ENCODE measurements at places on chromosomes 11 and 22.

- DNase-seq: no peak
These were observed 82.1 kb downstream of the KCNQ1 start for GRCh38 chr11:2526808-2527381.

DNA sequence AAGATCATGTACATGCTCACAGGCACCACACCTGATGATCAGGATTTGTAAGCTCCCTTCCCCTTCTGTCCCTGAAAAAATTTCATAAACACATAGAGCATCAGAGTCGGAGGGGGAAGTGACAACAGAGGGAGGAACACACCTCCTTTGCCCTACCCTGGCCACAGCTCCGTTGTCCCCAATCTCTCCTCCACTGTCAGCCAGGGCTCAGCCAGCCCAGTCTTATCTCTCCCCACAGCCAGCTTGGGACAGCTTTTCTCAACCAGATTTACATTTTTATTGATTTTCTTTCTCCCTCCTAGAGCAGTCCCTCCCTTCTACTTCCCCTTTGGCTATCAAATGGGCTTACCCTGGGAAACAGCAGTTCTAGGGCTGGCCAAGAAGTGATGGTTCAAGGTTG, 32.1 kb upstream of the TPBGL start:
- DNase-seq: no peak

DNA sequence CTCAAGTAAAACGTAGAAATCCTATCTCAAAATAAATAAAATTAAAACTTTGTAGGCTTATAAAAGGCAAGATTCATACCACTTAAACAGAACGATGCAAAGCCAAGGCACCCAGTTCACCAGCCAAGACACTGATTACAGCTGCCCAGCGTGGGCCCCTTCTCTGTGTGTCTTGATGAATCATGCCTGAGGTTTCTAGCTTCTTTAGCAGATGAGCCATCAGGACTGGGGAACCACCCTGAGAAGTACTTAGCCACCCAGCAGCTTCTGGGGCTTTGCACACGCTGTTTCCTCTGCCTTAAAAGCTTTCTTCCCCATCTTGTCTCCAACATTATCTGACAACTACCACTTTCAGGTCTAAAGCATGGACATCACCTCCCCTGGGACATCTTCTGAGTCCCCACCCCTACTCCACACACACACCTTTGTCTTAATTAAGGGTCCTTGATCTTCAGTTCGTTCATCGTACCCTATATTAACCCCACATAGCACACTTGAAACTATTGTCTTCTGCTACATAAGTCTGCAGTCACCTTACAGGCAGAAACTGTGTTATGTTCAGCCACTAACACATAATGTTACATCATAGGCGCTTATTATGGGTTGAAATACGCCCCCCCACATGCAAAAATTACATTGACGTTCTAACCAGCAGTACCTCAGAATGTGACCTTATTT, 8.7 kb upstream of the LAYN start:
- no peak for DNase-seq

DNA sequence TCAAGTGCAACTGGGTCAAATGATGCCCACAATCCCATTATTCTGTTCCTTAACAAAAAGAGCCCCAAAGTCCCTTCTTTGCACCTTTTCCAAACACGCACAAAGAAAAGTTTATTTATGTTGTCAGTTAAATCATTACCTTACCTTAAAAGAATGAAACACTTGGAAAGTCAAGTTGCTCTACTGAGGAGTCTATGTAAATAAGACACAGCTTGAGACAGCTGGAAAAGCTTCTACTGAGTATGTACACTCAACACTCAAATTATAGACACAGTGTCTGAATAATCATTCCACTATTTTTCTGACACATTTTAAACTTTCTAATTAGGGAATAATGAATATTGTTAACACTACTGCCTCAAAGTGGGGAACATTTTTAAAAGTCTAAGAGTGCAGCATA, 21.6 kb upstream of the PHLDA2 start:
- no peak for DNase-seq

DNA sequence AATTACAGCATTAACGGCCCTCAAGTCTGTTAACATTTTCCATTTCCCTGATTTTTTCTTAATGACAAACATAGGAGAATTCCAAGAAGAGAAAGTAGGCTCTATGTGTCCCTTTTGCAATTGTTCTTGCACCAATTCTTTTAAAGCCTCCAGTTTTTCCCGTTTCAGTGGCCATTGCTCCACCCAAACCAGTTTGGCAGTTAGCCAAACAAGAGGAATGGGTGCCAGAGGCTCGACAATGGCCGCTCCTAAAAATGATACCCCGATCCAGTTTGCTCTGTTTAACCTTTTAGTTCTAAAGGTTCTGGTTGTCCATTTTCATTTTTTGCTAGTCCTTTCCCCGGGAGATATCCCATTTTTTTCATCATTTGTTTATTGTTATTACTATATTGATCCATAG, 6.7 kb upstream of the DNAJB13 start:
- no peak for DNase-seq

- DNase-seq: no peak
These were observed 8.0 kb upstream of the NUP160 start for GRCh38 chr11:47856186-47856585.

GRCh38 chr11:118696673-118697226, 17.3 kb upstream of the TREH start:
- DNase-seq: no peak

DNA sequence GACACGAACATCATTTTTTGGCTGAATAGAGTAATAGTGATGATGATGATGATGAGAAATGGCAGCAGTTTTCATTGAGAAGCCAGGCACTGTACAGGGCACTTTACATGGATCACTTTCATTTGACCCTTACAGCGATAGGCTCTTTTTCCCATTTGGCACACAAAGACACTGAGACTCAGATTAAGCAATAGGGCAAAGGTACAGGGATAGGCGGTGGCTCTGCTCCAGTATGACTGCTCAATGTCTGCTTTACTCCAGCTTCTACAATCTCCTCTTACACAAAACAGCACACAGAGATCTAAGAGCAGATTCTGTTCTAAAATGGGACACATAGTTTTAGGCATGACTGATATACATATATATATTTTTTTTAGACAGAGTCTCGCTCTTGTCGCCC, 40.6 kb downstream of the MPPED2 start:
- no peak for DNase-seq

- no peak for DNase-seq
These were observed 17.5 kb downstream of the GLB1L2 start for GRCh38 chr11:134349109-134349801.

DNA sequence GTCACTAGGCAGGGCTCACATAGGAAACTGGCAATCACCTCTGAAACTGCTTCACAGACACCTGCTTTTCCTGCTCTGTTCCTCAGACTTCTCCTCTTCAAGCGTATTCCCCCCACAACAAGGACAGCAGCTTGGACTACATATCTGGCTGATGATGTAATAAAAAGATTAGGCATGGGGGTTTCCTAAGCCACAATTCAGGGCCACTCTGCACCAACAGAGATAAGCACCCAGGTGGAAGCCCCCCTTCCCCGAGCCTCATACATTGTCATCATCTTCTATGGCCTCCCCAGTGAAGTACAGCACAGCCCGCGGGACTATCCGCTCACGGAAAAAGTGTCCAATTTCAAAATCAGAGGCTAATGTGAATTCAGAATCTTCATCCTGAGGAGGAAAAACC, 25.0 kb upstream of the PHLDA2 start:
- DNase-seq: no peak

- no peak for DNase-seq
These were observed 151.7 kb downstream of the ADAMTS15 start for GRCh38 chr11:130600139-130600538.

GRCh38 chr11:90803831-90804230, 581.0 kb upstream of the CHORDC1 start:
- no peak for DNase-seq

GRCh38 chr11:46050003-46050461, 71.2 kb downstream of the PHF21A start:
- no peak for DNase-seq

- no peak for DNase-seq
These were observed 11.8 kb upstream of the CD59 start for GRCh38 chr11:33747979-33748378.

DNA sequence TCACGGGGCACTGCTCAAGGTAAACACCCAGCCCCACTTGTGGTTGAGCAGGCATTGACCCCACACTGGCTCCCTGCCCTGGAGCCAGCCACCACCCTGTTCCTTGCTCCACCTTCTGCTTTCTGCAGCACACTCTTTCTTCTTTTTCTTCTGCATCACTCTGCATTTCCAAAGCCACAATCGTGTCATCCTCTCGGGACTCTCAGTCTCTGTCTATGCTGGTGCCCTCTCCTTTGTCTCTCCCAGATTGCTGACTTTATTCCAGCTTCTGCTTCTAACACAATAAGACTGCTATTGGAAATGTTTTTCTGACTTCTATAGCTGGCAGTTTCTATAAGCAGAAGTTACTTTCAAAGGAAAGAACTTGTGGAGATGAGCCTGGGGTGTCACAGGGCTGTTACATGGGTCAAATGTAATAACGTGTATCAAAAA, 14.4 kb downstream of the GRAP2 start:
- DNase-seq: no peak

DNA sequence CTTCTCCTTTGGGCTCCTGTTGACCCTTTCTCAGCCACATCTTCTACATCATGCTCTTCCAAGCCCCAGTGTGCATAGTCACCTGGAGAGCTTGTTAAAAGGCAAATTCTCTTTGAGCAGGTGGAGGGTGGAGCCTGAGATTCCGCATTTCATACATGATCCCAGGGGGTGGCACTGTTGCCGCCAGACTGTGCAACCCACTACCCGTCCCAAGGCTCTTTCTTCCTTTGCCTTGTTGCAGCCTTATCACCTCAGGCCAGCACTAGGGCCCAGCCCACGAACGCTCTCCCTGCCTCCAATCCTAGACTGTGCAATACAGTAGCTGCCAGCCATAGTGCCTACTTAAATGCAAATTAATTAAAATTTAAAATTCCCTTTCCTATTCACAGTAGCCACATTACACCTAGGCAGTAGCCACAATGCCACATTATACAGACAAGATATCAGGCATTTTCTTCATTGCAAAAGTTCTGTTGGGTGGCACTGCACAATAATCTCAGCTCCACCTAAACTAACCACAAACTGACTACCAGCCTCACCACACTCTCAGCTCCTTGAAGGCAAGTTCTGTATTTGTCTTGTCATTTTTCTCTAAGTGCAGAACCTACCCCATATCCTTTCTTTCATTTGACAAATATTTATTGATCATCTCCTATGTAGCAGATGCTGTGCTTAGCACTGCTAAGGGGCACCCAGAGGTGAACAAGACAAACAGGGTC, 4.6 kb upstream of the KCNJ5 start:
- DNase-seq: no peak

- DNase-seq: no peak
These were observed 48.4 kb upstream of the DBX1 start for GRCh38 chr11:20208622-20209111.
